Psoas muscle (tissue), 8 donors: ENCODE measurements at places on chromosomes 13 and 19.

- no peak for DNase-seq
These were observed 113.7 kb downstream of the VWA8 start for GRCh38 chr13:41847216-41847615.

DNA sequence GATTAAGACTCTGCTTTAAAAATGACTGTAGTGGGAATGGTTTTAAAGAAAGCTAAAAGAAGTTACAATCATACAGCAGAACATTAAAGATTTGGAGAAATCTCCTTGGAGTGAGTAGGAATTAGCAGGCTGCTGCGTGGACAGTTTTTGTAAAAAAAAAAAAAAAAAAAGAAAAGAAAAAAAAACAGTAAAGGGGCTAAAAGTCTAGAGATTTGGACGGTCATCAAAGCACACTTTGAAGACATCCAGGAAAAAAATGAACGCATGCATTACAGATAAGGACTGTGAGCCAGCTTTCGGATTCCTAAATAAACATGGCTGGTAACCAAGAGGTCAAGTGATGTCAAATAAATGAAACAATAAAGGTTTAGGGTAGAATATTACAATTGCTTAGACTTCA, 1700.6 kb downstream of the PCDH9 start:
- DNase-seq = no peak

DNA sequence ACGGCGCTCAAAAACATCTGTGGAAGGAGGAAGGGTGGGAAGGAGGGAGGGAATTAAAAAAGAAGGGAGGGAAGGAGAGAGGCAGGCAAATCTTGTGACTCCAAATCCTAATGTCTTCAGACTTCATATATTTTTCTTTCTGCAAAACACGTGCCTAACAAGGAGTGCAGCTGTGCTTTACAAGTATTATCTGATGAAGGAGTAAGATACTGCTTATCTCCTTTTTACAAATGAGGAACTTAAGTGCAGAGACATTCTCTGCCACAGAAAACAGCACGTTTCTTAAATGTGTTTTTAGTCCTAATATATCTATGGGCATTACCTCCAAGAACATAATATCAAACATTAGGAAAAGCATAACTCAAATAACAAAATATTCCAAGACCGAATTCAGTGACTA, 6.5 kb downstream of the FLT3 start:
- DNase-seq = no peak

GRCh38 chr19:22421797-22422196, 349 bp downstream of the ZNF98 start:
- DNase-seq = no peak

DNA sequence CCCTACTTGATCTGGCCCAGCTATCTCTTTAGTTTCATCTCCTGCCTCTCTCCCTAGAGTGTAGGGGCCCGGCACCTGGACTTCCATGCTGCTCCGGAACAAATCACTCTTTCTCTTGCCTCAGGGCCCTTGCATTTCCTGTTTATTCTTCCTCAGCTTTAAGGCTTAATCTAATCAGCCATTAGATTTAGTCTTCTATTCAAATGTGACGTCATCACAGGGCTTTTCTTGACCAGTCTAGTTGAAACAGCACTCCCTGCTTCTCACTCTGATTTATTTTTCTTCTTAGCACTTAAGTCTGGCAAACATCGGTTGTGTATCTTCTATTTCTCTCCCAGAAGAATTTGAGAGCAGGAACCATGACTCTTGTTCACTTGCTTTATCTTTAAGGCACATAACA, 564.1 kb downstream of the EFNB2 start:
- no peak for DNase-seq

DNA sequence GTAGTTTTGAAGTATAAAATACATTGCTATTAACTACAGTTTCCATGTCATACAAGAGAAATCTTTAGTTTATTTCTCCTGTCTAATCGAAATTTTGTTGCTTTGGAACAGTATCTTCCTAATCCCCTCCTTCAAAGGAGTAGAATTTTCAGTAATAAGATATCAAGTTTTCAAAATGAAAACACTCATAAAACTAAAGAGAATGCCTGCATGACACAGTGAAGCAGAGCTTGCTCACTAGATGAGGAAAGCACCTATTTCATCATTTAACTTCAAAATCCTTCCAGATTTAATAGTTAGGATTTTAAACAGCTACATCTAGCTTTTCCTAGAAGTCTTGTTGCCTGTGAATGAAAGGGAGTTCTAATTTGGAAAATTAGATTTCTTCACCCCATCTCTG, 80.8 kb downstream of the TNFSF11 start:
- DNase-seq = no peak

GRCh38 chr19:10293637-10294367, 4.0 kb downstream of the ICAM5 start:
- no peak for DNase-seq

- DNase-seq = no peak
These were observed 23.0 kb upstream of the LAMP1 start for GRCh38 chr13:113273851-113274590.

DNA sequence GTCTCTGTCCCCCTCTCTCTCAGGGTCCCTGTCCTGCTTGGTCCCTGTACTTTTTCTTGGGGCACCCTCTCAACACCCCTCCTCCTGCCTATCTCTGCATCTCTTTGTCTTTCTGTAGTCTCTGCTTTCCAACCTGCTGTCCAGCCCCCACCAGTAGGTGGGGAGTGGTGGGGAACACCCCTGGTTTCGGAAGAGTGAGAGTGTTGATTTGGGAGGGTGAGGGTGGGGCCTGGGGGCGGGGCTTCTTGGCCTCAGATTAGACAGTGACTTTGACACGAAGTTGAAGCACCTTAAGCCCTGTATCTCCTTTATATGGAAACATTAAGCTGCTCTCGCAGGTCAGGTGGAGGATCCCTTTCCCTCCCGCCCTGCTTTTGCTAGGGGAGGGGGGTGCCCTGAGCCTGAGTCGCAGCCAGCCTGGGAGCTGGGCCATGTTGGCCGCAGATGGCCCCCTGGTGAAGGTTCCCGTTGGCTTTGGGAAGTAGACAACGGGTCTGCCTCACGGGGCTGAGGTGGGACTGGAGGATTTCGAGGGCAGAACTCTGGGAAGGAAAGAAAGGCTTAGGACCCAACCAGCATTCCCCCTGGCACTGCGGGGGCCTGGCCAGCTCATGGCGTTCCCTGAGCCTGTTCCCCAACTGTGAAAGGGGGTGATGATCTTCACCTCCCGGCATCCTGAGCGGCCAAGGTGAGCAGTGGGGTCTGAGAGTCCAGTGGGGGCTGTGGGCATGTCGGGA, at the start of gene KCNJ14:
KCNJ14 (plus strand) TSS at position 404 of the 737 bp plus-strand sequence. CDS start 6,151 bp downstream, outside the sequence.
- DNase-seq = no peak

DNA sequence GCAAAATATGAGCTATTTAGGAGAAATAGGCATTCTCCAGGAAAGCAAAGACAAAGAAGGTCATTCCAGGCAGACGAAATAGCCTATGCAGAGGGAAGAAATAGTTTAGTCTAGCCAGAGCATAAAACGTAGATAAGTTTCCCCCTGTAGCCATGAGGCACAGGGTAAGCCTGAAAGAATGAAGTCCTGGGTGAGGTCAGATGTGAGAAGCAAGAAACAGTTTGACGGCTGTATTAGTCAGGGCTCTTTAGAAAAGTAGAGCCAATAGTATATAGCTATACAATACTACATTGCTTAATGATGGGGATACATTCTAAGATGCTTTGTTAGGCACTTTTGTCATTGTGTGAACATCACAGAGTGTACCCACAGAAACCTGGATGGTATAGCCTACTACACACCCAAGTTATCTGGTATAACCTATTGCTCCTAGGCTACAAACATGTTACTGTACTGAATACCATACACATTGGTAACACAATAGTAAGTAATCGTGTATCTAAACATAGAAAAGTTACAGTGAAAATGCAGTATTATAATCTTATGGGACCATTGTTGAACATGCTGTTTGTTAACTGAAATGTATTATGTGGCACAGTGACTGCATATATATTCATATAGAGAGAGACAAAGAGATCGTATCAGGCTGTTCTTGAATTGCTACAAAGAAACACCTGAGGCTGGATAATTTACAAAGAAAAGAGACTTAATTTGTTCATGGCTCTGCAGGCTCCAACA, 59.3 kb upstream of the WDFY2 start:
- no peak for DNase-seq

- no peak for DNase-seq
These were observed 139.6 kb downstream of the CACNA1A start for GRCh38 chr19:13366529-13367143.

DNA sequence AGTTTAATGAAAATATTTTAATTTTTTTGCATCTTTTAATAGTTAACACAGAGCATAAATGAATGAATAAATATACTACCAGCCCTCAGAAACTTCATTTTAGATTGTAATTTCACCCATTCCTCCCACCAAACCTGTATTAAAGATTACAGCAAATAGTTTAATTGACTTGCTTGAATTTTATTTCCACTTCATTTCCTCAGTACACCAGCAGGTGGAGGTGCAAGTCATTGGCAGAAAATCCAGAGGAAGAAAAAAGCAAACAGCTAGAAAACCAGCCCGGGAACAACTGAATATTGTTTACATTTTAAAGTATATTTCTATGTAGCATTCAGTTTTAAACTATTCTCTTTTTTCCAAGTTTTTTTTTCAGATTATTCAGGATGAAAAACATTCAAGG, 177.8 kb downstream of the OLFM4 start:
- no peak for DNase-seq

DNA sequence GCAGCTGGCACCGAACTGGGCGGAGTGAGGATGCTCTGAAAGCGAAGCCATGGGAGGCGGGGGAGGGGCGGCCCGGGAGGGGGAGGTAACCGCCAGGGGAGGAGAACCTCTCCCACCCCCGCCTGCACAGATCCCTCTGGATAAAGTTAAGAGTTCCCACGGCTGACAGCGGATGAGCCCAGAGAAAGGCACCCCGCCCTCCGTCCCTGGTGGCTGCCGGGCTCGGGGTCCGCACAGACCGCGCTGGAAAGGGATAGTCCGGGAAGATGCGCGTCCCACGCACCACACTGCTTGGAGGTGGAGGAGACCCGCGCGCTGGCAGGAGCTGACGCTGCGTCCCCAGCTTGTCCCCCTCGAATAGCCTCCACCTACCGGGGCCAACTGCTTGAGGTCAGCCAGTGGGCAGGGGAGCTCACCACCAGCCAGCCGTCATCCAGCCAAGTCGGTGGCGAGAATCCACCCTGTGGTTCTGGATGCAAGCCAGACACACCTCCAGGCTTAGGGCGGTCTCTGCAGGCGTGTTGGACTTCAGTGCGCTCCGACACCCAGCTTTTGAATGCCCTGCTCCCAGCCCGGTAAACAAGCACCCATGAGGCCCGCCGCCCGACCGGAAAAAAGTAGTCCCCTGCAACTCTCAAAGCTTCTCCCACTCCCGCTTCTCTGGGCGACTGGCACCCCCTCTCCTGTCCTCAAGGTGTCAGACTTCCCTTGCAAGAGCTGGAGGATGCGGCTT, at the start of gene TRPC4:
TRPC4 (minus strand) TSS at position 17 of the 733 bp plus-strand sequence. CDS start 86,439 bp downstream, outside the sequence.
- peak; percentile 49 for DNase-seq

DNA sequence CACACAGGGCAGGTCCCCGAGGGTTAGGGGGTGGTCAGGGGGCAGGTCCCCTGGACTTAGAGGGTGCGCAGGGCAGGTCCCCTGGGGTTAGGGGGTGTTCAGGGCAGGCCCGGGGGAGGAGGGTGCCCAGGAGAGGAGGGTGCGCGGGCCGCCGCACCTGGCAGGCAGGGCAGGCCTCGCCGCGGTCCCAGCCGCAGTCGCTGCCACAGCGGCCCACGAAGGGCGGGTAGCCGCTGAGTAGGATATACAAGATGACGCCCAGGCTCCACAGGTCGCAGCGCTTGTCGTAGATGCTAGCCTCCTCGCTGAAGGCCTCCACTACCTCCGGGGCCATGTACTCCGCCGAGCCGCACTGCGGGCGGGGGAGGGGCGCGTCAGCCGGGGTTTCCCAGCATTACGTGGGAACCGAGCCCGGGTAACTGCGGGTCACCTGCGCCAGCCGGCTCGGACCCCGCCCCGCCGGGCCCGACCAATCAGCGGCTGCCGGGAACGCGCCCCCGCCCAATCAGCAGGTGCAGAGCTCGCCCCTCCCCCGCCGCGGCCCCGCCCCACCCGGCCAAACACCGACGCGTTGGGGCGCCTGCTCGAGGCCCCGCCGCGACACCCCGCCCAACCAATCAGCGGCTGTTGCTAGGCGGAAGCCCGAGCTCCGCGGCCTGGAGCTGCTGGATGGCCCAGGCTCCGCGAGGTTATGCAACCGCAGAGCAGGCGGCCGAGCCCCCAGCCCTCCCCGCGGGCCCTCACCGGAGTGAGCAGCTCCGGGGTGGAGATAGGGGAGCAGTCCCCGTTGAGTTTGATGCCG, 9.2 kb downstream of the MKNK2 start:
- peak; percentile 98 for DNase-seq

DNA sequence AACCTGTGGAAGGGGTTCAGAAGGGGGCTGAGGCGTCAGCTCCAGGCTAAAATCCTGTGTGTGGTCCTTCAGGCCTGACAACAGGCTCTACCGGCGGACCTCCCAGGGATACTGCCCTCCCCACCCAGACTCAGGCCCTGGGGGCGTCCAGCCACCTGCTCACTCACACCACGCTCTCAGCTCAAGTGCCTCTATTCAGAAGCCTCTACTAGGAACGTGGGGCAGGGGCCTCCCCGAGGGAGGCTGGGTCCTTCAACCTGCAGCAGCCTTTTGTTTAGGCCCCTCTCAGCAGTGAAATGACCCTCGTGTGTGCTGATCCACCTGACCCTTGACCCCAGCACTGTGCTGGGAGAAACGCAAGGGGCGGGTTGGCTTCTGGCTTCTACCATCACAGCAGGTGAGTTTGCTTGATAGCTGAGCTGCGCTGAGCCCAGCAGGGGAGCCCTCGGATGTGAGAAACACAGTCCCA, 10.6 kb downstream of the PLPP2 start:
- DNase-seq = peak; percentile 21

- DNase-seq = no peak
These were observed 65.8 kb upstream of the UQCRFS1 start for GRCh38 chr19:29278716-29279115.

GRCh38 chr19:3412066-3412465, 45.7 kb downstream of the NFIC start:
- DNase-seq = peak; percentile 46

DNA sequence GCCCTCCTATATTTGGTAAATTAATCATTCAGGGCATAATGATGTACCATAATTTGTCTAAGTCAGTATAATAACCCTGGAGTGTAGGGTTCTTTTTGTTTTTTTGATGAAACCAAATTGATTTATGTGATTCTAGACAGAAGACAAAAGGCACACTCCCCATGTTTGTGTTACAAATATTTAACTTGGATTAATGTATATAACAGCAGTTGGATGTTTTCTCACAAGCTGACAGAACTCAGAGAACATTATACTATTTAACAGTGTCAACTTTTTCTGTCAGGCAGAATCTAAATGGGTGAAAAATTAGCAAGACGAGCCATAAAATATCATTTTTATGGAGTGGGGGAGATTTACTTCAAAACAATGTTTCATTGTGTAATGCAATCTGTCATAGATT, 15.2 kb downstream of the CBY2 start:
- DNase-seq = no peak

GRCh38 chr19:1407528-1408299, at the start of gene DAZAP1:
Gene DAZAP1 (plus strand): TSS chr19:1407586. CDS start chr19:1407774, 188 bp downstream.
- peak; percentile 77 for DNase-seq
